ENCODE measurements at places on chromosomes 11 and 22. TPM values are rescaled to one million over a fixed set of nuclear protein-coding genes. Genes with fewer than 3 reads are reported as not detected.

Gene IGF2
- 13.4 TPM for total RNA-seq

- no peaks in the 10 kb centered on the region for H3K4me1 ChIP-seq
- no peak overlapping the region for H3K27ac ChIP-seq
- peak; percentile 32 for DNase-seq
- no peak overlapping the region for H3K4me3 ChIP-seq
Measured at GRCh38 chr11:116691771-116692177, 81.0 kb downstream of the BUD13 start.

- H3K36me3 ChIP-seq, result no peaks in the 10 kb centered on the region
- H3K27me3 ChIP-seq, result no peaks in the 10 kb centered on the region
- no peaks in the 10 kb centered on the region for H3K4me1 ChIP-seq
Measured at GRCh38 chr11:17786824-17787525, 52.4 kb downstream of the KCNC1 start.

GRCh38 chr22:31802575-31802974 lies 48.8 kb downstream of the DEPDC5 start:
- no peak overlapping the region for H3K27ac ChIP-seq
- no peaks in the 10 kb centered on the region for H3K4me1 ChIP-seq
- H3K36me3 ChIP-seq, result peaks cover 23% of the 10 kb centered on the region
- H3K4me3 ChIP-seq, result no peak overlapping the region
- no peak for DNase-seq

DNA sequence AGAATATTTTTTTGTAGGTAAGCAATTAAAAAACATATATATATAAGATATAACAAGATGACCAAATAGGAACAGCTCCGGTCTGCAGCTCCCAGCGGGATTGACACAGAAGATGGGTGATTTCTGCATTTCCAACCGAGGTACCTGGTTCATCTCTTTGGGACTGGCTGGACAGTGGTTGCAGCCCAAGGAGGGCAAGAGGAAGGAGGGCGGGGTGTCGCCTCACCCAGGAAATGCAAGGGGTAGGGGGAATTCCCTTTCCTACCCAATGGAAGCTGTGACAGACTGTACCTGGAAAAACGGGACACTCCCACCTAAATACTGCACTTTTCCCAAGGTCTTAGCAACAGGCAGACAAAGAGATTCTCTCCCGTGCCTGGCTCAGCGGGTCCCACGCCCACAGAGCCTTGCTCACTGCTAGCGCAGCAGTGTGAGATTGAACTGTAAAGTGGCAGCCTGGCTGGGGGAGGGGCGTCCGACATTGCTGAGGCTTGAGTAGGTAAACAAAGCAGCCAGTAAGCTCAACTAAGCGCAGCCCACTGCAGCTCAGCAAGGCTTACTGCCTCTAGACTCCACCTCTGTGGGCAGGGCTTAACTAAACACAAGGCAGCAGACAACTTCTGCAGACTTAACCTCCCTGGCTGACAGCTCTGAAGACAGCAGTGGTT lies 163.8 kb downstream of the CWF19L2 start:
- no peaks in the 10 kb centered on the region for H3K4me1 ChIP-seq
- no peak overlapping the region for H3K27ac ChIP-seq
- H3K4me3 ChIP-seq, result no peak overlapping the region
- no peak for DNase-seq

Gene PDGFB
- 3.6 TPM for total RNA-seq

- peaks cover 8% of the 10 kb centered on the region for H3K36me3 ChIP-seq
- no peak overlapping the region for H3K4me3 ChIP-seq
- no peaks in the 10 kb centered on the region for H3K4me1 ChIP-seq
- no peak overlapping the region for H3K27ac ChIP-seq
- no peak for DNase-seq
- H3K27me3 ChIP-seq, result no peaks in the 10 kb centered on the region
Measured at GRCh38 chr22:31680861-31681341, 18.9 kb upstream of the PISD start.

Gene VPREB3
- not detected for total RNA-seq

GRCh38 chr22:27122574-27122973 lies 465.2 kb downstream of the MIAT start:
- H3K4me3 ChIP-seq, result no peak overlapping the region
- no peak for DNase-seq
- no peak overlapping the region for H3K27ac ChIP-seq
- H3K27me3 ChIP-seq, result no peaks in the 10 kb centered on the region
- H3K4me1 ChIP-seq, result peaks cover under 1% of the 10 kb centered on the region
- H3K36me3 ChIP-seq, result no peaks in the 10 kb centered on the region

Gene SULT4A1
- total RNA-seq, result not detected
